ENCODE measurements at places on chromosomes 6 and 20.
A peak's percentile ranks its signal among the peaks of the same experiment; 100 is the strongest.

GRCh38 chr6:63706630-63707029, 71.0 kb downstream of the PHF3 start:
- no peak for DNase-seq

GRCh38 chr6:159978291-159979135, 9.6 kb downstream of the IGF2R start:
- no peak for DNase-seq

- no peak for DNase-seq
Measured at GRCh38 chr6:34315256-34315655, 66.5 kb upstream of the SMIM29 start.

DNA sequence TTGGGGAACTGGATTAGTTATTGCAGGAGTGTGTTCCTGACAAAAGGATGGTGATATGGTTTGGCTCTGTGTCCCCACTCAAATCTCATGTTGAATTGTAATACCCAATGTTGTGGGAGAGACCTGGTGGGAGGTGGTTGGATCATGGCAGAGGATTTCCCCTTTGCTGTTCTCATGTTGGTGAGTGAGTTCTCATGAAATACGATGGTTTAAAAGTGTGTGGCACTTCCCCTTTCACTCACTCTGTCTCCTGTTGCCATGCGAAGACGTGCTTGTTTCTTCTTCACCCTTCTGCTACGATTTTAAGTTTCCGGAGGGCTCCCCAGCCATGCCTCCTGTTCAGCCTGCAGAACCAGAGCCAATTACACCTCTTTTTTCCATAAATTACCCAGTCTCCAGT, 16.2 kb upstream of the TREM1 start:
- no peak for DNase-seq

GRCh38 chr20:58546756-58547622, 31.8 kb upstream of the APCDD1L start:
- DNase-seq = no peak

GRCh38 chr6:33744895-33745546, 1.7 kb downstream of the IP6K3 start:
- peak; percentile 76 for DNase-seq

DNA sequence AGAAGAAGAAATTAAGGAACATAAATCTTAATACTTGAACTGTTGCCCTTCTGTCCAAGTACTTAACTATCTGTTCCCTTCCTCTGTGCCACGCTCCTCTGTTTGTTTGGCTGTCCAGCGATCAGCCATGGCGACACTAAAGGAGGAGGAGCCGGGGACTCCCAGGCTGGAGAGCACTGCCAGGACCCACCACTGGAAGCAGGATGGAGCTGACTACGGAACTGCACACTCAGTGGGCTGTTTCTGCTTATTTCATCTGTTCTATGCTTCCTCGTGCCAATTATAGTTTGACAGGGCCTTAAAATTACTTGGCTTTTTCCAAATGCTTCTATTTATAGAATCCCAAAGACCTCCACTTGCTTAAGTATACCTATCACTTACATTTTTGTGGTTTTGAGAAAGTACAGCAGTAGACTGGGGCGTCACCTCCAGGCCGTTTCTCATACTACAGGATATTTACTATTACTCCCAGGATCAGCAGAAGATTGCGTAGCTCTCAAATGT, 17.1 kb downstream of the IRF4 start:
- DNase-seq = no peak

DNA sequence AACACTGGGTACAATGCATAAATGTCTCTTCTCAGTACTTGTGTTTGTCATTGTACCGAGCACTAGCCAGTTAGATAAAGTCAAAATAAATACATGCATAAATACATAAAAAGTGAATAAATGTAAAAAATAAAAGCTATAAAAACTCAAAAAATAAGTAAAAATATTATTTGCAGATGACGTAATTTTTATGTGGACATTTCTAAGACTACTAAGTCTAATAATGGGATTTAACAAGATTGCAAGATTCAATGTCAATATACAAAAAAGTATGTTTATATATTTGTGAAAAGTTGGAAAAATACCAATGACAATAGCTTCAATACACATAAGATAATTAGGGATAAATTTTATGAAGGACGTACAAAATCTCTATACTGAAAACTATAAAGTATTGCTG, 639.6 kb downstream of the CBLN4 start:
- DNase-seq = no peak

GRCh38 chr6:12379181-12379580, 89.0 kb downstream of the EDN1 start:
- no peak for DNase-seq

DNA sequence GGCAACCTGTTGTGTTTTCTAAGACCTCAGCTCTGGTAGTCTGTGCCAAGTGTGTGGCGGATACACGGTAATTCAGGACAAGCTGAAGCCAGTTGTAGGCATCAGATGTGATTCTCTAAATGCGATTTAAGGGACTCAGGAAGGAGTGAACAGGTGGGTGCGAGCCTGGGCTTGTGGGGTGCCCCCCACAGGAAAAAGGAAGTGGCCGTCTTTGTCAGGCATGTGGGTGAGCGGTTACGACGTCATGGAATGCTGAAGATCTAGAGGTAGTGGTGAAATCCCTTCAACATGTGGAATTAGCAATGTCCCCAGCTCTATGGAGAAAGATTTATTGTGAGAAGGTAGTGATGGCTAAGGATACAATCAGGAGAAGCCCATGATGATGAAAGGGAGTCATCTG, 95.1 kb upstream of the EXOC2 start:
- DNase-seq = no peak
